ENCODE measurements at places on chromosomes 5 and 9.

DNA sequence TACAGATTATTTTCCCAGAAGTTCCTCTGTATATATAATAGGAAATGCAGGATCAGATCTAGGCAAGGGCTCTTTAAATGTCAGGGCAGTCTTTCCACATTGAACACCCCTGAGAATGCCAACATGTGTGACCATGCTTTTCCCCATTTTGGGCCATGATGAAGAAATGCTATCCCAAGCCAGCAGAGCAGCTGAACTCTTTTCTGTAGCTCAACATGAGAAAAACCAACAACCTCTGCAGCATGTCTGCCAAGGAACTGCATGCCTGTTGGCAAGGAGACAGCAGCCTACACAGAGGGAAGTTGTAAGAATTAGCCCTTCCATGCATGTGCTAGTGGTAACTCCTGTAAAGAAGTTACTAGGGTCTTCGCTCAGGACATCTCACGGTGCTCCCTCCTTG, 9.5 kb upstream of the IFNK start:
- no peak for DNase-seq

DNA sequence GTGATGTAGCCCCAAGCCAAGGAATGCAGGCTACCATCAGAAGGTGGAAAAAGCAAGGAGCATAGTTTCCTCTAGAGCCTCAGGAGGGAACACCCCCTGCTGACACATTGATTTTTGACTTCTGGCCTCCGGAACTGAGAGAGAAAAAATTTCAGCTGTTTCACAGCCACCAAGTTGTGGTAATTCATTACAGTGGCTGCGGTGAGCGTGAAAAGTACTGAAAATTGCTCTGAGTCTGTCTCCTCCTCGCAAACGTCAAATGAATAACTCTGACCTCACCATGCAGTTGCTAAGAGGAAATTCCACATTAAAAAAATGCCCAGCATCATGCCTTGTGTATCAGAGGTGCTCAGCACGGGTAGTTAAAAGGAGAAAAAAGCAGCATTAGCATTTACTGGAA, 277.9 kb upstream of the MSX2 start:
- no peak for DNase-seq

GRCh38 chr5:61966997-61967396, 339.0 kb upstream of the KIF2A start:
- DNase-seq = no peak

DNA sequence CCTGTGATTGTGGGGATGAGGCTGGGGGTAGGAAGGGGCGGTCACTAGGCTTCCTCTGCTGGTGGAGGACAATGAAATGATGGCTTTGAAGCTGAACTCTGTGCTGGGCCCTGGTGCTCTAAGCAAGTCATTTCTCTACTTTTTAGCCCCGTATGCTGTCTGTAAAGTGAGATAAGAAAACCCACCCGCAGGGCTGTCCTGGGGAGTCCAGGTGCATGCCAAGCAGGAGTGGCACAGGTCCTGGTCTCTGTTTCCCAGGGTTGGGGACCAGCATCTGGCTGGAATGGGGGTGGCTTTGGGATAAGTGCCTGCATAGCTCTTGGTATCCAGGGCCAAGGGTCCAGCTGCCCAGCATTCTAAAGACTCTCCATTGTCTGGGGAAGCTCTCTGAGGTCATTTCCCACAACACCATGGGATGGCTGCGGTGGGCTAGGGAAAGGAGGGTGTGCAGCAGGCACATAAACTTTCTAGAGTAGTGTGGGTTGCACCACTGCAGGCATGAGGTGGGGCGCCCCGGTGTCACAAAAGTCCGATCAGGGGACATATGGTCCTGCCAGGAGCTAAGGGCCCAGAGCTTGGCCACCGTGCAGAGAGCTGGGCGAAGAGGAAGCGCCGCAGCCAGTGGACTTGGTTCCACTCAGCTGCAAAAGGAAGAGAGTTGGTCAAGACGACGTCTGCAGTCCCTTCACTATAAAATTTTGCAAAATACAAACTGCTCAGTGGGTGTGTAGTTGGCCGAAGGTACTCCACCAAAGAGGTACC, 25.6 kb upstream of the GTF3C5 start:
- DNase-seq = no peak

GRCh38 chr9:6759185-6759977, 1.6 kb downstream of the KDM4C start:
- DNase-seq = no peak

Data from endothelial cell (in vitro differentiated cells).